GM12891 (cell line): ENCODE measurements at places on chromosomes 13 and 19.

DNA sequence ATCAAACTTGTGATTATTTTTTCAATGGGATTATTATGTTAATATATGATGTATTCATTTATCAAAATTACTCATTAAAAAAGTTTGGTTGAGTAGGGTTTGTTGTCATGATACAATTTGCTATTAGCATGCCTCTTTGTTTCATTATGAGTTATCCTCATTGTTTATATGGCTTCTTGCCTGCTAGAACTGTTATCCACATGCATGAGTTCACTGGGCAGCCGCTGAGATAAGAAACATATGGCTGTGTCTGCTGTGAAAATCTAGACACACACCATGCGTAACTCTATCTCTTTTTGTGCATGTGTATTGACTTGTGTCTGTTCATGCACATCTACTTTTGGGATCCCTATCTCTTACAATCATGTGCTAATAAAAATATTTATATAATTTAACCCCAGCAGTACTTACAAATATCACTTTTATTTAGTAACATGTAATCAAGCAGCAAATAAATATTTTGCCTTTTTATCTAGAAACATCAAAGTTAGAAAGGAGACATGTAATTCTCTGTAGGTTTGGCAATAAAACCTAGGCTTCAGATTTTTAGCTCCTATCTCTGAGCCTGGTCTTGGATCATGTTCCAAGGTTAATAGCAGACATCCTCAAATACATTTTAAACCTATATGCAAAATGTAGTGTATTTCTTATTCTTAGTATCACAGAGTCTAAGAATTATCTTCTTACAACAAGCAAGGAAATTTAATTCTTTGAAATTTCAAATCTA, 11.2 kb upstream of the KLF12 start:
- no peak for DNase-seq

DNA sequence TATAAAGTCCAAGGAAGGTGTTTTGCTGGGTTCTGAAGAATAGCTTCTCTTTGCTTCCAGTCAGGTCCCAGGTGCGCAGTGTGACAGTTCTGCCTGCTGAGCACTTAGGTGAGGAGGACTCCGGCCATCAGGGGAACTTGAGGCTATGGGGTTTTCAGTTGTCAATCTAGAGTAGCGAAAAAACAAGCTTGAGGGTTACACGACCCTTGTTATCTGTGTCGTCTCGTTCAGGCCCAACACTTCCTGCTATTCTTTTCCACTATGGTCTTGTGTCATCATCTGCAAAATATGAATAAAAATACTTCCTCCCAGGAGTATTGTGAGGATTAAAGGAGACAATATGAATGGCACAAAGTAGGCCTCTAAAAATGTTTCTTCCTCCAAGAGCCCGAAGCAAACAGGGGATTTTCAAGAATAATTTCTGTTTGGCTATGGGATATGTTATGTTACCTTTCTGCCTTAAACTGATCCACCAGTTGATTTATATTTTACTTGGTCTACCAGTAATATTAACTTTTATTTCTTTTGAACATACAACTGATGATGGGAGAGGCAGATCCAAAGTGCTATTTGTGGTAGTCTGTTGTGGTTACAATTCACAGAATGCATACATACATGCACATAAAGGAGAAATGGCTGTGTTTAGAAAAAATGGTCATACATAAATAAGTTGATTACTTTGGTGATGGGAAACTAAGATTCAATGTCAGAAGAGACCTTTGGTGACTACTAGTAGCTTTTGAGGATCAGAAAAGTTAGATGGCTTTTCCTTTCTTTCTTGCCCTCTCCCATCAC, 40.5 kb upstream of the RCBTB2 start:
- no peak for DNase-seq

DNA sequence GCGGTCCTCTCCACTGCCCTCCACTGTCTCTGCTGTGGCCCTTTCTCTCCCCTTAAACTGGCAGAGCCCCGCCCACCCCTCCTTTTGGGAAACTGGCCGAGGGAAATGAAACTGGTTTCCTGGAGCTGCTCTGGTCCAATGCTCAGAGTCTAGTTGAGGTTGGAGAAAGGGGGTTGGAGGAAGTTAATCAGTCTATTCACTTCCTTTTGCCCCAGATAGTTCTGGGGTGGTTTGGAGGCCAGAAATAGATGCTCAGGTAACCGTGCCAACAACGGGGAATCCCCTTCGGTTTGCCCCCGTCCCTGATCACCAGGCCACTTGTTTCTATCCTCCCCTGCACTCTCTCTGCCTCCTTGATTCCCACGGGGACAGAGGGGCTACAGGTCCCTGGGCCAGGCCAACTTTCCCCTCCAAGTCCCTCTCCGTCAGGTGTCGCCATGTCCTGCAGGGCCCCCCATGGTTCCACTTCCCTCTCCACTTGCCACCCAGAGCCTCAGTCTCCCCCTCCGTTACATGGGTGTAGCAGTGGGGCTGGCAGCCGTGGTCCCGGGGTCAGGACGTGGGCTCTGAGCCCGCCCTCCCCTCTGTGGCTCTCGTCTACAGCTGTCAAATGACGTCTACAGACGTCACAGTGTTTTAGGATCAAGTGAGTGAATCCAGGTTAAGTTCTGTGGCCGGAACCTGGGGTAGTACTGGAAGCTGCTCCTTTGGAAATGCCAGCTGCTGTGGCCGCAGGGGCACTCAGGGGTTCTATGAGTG, at the start of gene IL4I1:
Gene IL4I1 (minus strand): TSS at position 25 of the 759 bp plus-strand sequence. CDS start 727 bp downstream, outside the sequence.
- DNase-seq = peak; percentile 70

- DNase-seq = no peak
Observed at GRCh38 chr13:63629591-63629990, 2213.9 kb upstream of the PCDH20 start.

DNA sequence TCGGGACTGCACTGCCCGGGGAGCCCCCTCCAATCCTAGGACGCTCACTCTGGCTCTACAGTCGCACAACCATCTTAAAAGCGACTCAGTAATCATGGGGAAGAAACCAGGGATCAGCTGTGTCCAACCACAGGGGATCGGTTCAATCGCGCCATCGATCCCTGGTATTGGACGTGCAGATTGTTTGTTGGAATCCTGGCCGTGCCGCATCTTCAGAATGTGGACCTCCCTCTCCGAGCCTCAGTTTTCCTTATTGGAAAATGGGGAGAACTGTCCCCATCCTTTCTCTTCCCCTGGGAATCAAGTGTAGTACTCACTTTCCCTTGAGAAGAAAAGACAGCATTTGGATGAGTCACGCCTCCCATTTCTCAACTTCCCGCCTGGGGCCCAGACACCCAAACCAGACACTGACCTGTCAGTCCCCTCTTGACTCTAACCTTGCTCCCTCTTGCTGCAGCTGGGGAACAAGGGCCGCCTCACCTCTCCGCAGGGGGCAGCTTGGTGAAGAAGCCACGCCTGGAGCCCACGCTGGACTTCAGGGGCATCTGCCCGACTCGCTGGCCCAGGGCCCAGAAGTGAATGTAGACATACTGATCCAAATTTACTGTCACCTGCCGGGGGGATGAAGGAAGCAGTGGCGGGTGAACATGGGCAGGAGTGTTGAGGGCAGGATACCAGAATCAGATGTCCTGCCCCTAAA, 17.6 kb downstream of the EMP3 start:
- DNase-seq = no peak
